ENCODE measurements at places on chromosomes 12 and 14.

DNA sequence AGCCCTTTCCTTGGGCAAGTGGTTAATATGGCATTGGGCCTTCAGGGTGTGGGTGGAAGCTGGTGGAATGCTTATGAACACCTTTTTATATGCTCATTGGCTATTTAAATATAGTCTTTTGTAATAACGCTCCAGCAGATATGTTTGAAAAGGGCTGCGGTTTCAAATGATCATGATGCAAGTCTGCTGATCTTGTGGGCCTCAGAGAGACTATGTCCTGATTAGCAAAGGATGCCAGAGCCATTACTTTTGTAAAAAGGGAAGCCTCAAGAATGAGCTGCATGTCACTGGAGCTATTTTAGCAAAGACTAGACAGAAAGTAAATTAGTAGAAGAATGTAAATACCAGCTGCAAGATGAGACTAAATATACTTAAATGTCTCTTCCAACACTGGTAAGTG lies 200.5 kb downstream of the GXYLT1 start:
- no peak for DNase-seq

DNA sequence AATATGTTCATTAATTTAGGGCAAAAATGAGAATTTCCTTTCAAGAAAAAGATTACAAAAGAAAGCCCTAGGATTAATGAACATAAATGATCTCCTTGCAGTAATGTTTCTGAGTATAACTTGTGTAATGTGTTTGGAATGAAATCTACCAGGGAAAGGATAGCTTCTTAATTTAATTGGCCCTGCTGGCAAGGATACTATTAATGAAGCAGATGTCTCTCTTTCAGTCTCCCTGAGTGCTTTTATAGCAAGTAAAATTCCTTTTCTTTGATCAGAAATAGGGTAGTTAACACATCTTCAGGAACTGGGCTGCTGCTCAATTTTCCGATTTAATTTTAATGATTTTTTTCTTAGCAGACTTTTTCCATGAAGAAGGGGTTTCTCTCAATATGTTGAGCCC lies 379.4 kb upstream of the PDE3A start:
- no peak for DNase-seq

DNA sequence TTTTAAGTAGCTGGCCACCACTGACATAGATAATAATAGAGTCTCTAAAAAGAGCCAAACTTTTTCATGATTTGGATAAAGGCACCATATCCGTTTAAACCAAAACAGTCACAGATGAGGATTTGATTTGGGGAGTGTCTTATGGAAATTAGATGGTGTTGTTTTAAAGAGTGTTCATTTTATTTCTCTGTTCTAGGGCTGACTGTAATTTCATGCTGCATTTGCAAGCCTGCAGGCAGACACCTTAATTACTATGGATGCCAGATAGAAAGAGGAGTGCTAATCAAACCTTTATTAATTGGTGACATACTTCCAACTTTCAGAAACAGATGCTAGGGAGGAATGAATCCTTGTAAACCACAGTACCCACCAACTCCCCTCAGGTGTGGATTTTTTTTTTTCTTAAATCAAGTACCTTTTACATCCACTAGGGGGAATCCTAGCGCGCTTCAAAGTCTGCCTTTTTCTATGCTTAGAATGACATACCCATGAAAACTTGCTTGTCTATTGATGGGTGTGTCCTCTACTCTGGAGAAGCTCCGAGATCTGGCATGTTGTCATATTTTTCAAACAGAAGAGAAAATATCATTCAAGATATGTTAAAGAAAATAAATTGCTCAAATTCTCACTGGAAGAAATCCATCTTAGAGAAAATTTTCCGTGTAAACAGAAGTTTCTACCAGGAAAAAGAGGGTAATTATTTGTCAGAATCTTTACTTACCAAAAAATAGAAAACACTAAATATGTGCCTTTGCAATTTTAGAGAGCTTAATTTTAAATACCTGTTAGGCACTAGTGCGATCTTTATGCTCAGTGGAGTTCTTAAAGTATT lies 14.2 kb upstream of the PLXNC1 start:
- no peak for DNase-seq

DNA sequence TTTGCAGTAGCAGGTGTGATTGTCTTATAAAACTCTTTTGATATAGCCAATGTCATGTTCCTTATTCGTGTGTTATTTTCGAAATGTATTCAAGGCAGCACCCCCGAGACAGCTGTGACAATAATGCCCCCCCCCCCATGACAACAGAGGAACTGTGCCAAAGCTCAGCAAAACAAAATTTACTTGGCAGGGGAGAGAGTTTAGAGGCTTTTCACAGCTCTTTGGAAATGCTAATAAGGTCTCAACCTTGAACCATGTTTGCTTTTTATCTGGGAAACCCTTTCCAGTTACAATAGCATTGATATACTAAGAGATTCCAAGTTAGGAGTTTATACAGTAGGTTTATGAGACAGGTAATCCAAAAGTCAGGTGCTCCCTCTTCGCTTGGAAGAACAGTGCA lies 56.4 kb upstream of the USP44 start:
- no peak for DNase-seq

- no peak for DNase-seq
Observed at GRCh38 chr14:64646103-64646502, 58.1 kb upstream of the PLEKHG3 start.

GRCh38 chr14:49935526-49935925 lies 42.6 kb downstream of the ARF6 start:
- DNase-seq, result no peak

- no peak for DNase-seq
Observed at GRCh38 chr12:77888611-77889010, 57.9 kb downstream of the NAV3 start.

DNA sequence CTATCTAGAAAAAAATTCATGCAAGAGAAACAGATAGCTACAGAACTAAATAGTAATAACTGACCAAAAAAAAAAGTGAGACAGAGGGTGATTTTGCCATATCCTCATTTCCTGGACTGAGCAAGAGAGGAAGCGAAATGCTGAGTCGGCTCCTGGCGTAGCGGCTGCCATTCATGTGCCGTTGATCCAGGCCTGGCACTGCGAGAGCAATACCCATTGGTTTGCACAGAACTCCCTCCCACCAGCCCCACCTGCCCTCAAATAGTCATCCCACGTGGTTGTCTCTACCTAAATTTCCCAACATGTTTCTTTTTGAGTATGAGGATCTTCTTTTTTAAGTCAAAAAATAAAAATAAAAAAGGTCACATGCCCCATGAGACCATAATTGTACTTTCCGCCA lies 9.4 kb upstream of the WNT5B start:
- no peak for DNase-seq

DNA sequence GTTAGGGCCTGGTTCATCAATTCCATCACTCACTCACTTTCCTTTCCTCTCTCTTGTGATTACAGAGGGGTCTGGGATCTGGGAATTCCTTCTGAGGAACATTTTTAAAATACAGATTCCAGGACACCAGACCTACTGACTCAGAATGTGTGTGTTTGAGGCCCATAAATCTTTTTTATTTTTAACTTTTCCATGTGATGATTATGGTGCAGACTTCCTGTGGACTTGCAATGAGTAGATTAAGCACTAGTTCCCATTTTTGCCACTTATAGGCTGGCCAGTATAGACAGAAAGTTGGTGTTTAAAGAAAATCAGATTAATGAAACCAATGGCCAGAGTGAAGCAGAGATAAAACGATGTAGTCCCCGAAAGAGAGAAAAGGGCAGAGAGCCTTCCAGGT lies 28.1 kb downstream of the SLC41A2 start:
- DNase-seq, result no peak

- DNase-seq, result no peak
Observed at GRCh38 chr14:98512501-98513251, 759.3 kb downstream of the BCL11B start.

- DNase-seq, result no peak
Observed at GRCh38 chr14:23580948-23581281, 2.3 kb upstream of the JPH4 start.

GRCh38 chr14:72608391-72609204 lies 285.3 kb downstream of the DPF3 start:
- DNase-seq, result no peak

DNA sequence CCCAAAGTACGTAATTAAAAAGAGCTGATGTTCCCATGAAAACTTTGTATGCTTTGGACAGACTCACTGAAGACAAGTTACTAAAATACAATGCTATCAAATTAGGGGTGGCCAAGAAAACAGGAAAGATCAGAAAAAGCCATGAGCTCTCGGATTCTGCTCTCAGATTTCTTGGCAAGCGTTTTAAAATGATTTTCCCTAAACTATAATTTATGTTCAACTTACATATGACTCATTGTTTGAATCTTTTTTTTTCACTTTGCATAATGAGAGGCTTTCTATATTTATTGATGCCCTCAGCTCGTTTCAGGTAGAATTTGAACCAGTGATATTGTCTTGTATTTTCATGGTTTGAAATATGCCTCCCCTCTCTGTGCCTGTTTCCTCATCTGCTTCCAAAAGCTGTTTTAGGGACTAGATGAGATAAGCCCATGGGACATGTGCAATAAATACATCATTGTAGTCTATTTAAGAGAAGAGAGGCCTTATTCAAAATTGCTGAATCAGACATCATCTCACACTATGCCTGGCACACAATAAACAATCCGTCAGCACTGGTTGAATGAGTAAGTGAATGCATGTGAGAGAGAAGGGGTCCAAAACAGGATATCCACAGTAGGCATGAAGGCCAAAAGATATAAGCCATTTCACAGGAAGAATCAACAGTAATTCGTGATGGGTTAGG lies 4.7 kb upstream of the IPO8 start:
- no peak for DNase-seq

- DNase-seq, result no peak
Observed at GRCh38 chr12:12505544-12506495, 56.8 kb downstream of the DUSP16 start.

- no peak for DNase-seq
Observed at GRCh38 chr14:100045642-100046344, 19.4 kb upstream of the EVL start.

GRCh38 chr14:101464310-101464983 lies 96.8 kb upstream of the DIO3 start:
- no peak for DNase-seq

DNA sequence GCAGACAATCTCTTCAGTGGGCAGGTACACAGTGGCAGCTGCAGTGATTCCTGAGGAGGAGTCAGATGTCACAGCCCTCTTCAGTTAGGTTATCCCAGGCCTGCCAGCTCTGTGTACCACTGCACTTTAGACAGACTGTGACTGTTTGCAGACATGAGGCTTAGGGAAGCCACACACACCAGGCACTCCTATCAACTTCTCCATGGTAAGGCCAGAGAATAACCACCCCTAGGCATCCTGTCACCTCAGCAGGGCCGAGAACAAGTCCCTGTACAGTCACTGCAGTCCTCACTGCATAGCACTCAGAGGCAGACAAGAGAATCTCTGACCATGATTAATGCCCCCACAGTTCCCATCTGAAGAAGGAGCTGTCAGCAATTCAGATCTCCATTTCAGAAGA lies 296.5 kb downstream of the GALC start:
- DNase-seq, result no peak

DNA sequence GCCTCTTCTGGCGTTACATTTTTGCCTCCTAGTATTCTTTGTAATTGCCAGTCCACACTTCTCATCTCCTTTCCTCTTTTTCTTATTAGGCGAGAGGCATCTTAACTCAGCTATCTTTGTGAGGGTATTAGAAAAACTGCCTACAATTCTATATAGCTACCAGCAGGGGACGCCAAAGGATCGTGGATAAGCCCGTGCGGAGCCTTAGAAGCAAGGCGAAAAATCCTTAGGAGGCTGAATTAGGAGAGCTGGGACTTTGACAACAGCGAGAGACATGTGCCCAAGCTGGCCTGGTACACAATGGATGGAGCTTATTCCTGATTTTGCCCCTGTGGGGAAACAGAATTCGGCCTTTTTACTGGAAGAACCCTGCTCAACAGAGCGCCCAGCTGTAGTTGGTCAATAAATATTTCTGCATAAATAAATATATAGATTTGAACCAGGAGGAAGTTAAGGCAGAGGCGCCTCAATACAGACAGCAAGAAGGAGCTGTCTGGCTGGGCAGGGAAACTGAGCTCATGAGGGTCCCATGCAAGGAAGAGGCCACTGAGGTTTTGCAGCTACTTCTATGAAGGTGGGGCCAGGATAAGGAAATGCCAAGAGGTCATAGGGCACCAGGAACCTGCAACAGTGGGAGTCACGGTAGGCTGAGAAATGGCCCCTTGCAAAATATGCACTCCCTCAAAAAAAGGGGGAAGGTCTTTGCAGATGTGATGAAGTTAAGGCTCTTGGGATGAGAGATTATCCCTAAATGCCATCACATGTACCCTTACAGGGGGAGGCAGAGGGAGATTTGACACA lies 14.6 kb upstream of the RBM19 start:
- DNase-seq, result no peak
